ENCODE measurements at places on chromosomes 13 and 19.

GRCh38 chr13:80359778-80360452, 19.0 kb upstream of the SPRY2 start:
- no peak for DNase-seq

DNA sequence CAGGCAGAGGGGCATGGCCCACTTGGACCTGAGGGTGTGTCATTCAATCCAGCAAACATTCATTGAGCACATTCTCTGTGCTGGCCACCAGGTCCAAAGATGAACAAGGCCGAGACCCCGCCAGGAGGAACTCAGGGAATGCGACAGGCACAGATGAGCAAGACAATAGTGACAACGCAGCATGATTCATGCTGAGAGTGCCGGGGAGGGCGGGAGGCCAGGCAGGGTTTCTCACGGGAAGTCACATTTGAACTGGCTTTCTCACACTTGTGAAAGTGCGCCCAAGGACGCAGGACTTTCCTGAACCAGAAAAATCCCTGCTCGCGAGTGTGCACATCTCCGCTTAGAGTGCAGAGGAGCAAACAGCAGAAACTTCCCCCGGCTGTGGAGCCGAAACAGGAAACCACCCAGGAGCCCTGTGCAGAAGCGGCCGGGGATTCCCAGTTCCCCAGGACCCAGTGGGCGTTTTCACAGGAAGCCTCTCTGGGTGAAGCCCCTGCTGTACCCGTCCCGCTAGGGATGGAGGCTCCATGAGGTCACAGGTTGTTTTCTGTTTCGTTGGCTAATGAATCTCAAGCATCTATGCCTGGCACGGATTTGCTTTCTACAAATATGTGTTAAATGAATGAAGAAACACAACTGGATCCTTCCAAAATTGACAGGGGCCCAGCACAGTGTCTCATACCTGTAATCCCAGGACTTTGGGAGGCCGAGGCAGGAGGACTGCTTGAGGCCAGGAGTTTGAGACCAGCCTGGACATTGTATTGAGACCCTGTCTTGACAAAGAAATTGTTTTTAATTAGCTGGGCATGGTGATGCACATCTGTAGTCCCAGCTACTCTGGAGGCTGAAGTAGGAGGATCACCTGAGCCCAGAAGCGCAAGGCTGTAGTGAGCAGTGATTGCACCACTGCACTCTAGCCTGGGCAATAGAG, 68.4 kb upstream of the TM9SF2 start:
- peak; percentile 15 for DNase-seq

GRCh38 chr13:43309311-43309710, 285.9 kb downstream of the DNAJC15 start:
- no peak for DNase-seq

DNA sequence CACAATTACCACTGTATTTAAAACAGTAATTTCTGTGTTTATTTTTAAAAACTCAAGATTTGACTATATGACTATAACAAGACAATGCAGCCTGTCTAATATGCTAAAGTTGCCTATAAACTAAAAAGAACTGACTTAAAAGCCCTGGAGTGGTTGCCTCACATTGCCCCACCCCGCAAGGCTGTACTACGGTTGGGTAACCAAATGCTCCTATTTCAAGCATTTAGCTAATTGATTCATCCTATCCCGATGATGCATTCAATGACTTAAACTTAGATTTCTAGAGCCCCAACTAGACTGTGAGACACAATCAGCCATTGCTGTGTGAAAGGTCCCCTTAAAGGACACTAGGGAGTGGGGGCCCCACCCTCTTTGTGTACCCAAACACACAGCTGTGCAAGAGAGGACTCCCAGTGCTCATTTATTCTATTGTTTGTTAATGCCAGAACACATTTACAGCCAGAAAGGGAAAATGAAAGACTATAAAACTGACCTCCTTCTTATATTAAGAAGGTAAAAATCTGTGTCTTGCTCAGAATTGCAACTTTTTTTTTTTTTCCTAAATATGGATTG, 66.9 kb downstream of the MIPEP start:
- no peak for DNase-seq

DNA sequence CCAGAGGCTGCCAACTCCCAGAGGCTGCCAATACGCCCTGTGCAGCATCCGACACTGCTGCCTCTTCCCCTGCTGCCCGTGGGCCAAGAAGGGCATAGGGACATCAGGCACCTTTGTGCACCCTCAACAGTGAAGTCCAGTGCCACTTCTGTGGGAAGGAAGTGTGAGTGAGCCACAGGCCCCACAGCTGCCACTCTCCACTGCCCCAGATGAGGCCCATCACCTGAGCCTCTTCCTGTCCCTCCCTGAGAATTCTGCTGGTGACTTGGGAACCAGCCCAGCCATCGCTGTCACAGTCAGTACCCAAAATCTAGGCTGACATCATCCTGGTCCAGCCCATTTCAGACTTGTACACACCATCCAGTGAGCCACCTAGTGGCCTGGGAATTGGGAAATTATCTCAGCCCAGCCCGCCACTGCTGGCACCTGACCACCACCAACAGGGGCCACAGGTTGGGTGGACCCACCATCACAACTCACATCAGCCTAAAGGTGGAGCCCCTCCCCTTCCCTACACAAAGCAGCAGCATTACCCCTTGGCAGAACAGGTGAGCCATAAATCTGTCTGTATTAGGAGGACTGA, 733.9 kb upstream of the KLHL1 start:
- DNase-seq: no peak

Measured in amygdala (tissue), 56 donors.